ENCODE measurements at places on chromosomes 16 and 17.
A peak's percentile ranks its signal among the peaks of the same experiment; 100 is the strongest.

- no peak for DNase-seq
These were observed 12.7 kb upstream of the HASPIN start for GRCh38 chr17:3710951-3711383.

DNA sequence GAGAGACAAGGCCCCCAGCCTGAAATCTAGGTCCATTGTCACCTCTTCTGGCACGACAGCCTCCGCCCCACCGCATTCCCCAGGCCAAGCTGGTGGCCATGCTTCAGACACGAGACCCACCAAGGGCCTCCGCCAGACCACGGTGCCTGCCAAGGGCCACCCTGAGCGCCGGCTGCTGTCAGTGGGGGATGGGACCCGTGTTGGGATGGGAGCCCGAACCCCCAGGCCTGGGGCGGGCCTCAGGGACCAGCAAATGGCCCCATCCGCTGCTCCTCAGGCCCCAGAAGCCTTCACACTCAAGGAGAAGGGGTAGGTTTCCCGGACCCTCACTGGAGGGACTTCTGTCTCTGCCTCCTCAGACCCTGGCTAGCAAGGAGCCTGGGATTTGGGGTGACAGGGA is 1.0 kb downstream of the TEDC2 start:
- DNase-seq, result no peak

DNA sequence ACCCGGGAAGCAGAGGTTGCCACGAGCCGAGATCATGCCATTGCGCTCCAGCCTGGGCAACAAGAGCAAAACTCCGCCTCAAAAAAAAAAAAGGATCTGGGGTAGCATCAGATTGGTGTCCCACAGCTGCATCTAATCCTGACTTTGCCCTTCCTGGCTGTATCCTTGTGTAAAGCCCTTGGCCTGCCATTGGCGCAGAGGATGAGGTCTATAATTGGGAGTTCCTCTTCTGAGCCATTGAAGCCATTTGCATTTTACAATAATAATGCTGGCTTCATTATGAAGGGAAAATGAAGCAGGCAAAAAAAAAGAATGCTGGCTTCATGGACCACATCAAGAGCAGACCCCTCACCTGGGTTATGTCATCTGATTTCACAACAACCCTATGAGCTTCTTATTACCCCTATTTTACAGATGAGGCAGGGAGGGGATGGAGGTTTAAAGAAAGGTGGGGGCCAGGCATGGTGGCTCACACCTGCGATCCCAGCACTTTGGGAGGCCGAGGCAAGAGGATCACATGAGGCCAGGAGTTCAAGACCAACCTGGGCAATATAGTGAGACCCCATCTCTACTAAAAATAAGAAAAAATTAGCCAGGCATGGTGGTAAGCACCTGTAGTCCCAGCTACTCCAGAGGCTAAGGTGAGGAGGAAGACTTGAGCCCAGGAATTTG is 1.2 kb upstream of the LITAFD start:
- DNase-seq, result no peak

- DNase-seq, result no peak
These were observed 11.3 kb downstream of the RBL2 start for GRCh38 chr16:53445534-53445933.

GRCh38 chr16:78364556-78364880 is 265.1 kb downstream of the WWOX start:
- no peak for DNase-seq

DNA sequence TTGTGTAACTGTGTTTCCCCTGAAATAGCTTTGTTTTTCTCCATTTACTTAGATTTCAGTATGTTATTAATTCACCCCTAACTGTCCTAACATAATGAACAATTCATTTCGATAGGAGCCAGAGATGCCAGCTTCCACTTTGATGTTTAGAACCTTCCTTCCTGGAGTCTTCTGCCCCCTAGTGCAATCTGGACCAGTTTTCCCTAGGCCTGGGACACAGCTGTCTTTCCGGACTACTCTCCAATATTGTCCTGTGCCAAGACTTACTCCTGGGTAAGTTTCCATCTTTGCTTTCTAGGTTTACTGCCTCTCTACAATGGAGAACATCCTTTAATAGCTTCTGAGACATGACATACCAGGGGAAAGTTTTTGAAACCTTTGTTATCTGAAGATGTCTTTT is 12.8 kb downstream of the RECQL5 start:
- no peak for DNase-seq

DNA sequence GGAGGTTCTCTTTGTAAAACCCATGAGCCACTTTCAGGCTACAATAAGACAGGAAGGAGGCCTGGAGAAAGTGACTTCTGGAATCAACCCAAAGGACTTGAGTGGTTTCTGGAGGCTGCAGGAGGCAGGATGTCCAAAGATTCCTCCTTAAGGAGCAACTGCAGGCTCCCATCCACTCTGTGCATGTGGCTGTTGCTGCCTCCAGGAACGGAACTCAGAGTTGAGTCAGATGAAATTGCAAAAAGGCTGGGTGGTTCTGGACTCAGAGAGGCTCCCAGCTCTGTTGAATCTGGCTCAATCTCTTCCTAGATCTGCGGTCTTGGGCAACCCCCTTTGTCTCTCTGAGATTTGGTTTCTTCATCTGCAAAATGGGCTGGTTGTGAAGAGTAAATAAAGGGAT is 197.1 kb downstream of the SHISA9 start:
- DNase-seq, result no peak

GRCh38 chr17:20999841-21000532 is 42.8 kb downstream of the USP22 start:
- no peak for DNase-seq

- DNase-seq, result no peak
These were observed 40.3 kb upstream of the ZNF469 start for GRCh38 chr16:88342491-88342890.

- no peak for DNase-seq
These were observed 25.6 kb upstream of the CPPED1 start for GRCh38 chr16:12829096-12829888.

DNA sequence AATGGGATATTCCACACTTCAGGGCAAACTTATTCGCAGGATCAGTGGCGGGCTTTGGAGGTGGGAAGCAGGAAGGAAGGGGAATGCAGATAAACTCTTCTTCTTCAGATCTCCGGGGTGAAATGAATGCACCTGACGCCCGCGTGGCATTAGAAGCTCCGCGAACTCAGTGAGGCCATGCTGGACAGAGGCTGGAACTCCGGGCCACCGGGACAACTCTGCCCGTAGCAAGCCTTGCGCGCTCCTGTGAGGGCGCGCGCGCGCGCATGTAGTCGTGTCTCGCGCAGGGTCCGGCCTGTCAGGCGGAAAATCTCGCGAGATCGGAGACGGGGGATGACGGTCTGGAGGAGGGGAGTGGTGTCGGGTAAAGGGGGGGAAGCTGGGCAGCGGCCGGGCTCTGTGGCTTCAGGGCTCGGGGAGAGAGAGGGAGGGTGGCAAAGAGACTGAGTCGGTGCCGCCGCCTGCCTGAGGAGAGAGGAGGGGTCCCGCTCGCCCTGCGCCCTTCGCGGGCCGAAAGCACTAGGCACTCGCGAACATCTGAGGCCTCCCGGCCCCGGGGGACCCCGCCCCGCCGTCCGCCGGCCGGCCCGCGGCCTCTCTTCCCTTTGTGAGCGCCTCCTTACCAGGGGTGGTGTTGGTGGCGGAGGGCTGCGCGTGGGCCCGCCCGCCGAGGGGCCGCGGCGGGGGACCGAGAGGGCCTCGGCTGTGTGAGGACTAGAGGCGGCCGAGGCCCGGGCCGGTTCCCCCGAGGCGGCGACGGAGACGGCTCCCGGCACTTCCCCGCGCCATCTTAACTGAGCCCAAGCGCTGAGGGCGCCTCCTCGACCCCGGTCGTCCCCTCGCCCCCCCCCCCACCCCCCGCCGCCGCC is at the start of gene TAOK1:
Gene TAOK1, plus strand, starts transcription at position 382 of the 869 bp plus-strand sequence. CDS start 61,186 bp downstream, outside the sequence.
- peak; percentile 99 for DNase-seq

- peak; percentile 37 for DNase-seq
These were observed 571 bp downstream of the CAVIN1 start for GRCh38 chr17:42422412-42422957.

GRCh38 chr16:12340151-12340733 is 363.7 kb downstream of the SNX29 start:
- DNase-seq, result peak; percentile 9

- DNase-seq, result no peak
These were observed 54.4 kb downstream of the SIAH1 start for GRCh38 chr16:48330841-48331192.

- DNase-seq, result no peak
These were observed 8.3 kb upstream of the ITGA3 start for GRCh38 chr17:50047488-50048126.

DNA sequence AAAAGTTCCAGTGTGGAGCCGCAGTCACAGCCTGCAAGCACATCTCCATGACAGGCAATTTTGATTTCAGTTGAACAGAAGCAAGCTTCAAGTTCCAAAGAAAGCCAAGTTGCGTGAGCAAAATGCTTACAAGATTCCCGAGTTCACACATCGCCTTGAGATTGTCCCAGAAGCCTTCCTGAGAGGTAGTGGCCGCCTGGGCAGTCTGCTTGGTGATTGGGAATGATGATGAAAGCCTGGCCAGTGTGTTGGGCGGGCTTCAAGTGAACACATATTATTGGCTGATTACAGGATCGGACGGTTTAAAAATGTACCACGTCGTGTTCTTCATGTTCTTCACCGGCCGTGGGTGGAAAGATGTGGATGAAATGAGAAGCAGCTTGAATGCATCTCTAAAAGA is 185.5 kb downstream of the FOXL1 start:
- no peak for DNase-seq

DNA sequence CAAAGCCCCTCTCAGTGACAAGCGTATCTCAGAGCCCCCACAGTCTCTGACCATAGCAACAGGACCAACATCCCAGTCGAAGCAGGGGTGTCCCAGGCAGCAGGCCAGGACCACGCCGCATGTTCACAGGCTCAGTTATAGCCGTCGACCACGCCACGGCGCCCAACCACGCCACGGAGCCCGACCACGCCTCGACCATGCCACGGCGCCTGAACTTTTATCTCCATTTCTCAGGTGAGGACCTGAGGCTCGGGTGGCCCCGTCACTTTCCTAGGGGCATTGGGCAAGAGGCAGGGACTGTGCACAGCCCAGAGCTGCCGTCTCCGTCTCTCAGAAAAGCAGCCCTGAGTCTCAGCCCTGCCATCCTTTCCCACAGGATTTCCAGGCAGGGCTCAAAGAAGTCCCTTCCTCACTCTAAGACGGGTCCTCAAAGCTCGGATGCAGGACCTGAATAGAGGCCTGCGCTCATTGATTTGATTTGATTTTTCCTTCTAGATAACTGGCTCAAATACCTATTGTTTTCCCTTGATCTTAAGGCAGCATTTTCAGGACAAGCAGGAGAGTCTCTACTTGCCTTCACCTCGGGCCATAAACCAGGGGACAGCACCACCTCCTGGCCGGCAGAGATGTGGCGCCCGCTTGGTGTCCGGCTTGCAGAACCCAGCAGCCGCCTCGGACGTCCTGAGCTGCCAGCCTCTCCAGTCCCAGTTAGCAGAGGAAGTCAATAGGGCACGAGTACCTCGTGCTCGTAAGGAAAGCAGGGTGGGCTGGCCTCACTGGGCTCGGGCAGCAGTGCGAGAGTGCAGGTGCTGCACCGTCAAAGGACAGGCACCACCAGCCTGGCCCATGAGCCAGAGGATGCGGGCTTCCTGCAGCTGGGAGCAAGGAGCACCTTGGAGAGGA is 38.8 kb downstream of the C16orf95 start:
- peak; percentile 76 for DNase-seq

DNA sequence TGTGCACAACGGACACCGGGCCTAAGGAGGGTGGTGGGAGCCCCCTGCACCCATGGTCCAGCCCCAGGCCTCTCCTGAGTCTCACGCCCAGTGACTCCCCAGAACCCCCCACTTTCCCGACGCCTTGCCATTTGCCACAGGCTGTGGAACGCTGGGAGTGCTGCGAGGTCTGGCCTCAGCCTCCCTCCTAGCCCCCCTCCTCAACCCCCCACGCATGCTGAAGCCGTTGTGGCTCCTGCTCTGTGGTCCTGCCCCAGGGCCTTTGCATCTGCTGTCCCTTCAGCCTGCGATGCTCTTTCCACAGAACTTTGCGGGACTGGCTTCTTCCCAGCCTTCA is 226.0 kb upstream of the GSE1 start:
- no peak for DNase-seq

DNA sequence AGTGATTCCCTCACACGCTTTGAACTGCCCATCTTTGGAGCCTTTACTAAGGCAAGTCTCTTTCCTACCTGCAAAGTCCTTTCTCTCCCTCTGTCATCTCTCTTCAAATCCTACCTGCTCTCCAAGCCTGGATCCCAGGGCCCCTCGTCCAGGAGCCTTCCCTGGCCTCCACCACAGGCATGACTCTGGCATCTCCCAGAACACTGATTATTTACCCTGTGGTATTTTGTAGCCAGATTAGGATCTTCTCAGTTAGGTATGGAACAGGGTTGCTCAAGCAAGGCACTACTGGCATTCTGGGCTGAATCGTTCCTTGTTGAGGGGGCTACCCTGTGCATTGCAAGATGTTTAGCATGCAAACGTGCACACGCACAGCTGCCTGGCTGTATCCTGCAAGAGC is 31.9 kb upstream of the POLR3E start:
- no peak for DNase-seq

- DNase-seq, result no peak
These were observed 332.0 kb downstream of the BCAS3 start for GRCh38 chr17:61009663-61010062.

DNA sequence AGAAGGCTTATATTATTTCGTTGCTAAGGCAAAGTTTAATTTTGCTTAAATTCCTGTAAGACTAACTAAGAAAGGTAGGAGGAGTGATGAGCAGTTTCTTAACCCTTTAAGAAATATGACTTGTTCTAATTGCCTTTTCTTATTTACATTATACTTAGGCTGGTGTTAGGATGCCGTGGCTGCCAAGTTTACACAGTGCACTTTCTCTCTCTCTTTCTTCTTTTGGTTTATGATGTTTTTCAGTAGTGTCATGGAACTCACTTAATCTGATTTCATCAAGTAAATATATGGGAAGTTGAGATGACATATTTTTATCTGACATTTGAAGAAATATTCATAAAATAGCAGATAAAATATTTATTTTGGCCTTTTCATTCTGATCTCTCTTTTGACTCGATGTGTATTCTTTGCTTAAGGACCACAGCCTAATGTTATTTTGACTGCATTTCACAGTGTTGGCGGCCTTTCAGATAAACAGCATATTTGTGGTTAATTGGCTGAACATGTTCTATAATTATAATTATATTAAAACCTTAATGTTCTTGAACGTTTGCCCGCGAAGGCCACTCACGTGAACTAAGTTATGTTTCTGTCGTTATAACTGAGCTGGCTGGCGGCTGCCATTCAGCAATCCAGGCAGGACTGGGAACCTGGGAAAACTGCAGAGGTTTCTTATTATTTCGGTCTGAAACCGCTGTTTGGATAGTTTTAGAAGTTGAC is 191.6 kb downstream of the WWOX start:
- DNase-seq, result no peak

GRCh38 chr16:48492133-48492532 is 106.9 kb upstream of the SIAH1 start:
- DNase-seq, result no peak
